ENCODE measurements at places on chromosomes 2 and 18.

DNA sequence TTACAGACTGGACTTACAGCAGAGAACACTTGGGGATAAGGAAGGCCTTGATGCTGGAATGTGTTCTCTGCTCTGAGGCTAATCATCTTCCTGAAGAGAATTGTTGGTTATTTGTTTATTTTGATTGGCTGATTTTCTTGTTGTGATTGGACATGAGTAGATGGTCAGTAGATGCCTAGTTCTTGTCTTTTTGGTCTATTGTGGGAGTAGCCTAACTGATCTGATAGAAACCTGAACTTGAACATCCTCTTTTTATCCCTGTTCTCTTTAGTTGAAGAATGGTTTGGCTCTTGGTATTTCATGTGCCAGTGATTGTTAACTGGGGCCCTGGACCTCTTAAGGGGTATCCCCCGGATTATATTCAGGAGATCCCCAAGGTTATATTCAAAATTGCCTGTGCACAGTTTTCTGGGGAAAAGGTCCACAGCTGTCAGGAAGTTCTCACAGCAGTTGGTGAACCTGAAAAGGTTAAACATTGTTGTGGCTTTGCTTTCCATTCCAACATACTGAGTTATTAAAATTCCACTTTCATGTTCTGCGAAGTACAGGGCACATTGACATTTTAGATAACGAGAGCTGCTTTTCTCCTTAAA, 13.6 kb downstream of the TWSG1 start:
- DNase-seq: no peak

DNA sequence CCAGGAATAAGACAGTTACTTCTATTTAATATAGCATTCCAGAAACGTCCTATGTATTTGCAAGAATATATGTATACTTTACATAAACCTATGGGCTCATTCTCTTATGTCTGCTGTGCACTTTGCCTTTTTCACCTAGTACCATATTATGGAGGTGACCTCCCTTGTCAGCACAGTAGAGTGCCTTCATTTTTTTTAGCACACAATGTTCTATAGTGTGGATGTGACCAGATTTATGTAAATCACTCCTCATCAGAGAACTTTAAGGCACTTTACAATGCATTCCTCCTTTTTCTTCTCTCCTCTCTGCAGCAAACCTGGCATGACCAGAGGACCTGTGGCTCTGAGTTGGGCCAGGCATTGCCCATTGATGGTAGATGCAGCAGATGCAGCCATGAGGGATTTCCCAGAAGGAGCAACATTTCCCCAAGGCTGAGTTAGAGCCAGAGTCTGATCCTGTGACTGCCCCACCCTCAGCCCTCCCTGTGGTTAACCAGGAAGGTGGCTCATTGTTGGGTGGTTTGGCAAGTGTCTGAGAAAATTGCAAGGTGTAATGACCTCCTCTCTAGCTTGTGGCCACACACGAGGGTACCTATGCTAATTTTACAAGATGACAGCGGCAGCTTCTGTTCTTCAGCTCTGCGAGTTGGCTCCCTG, 76.5 kb upstream of the DLX2 start:
- peak; percentile 73 for DNase-seq

DNA sequence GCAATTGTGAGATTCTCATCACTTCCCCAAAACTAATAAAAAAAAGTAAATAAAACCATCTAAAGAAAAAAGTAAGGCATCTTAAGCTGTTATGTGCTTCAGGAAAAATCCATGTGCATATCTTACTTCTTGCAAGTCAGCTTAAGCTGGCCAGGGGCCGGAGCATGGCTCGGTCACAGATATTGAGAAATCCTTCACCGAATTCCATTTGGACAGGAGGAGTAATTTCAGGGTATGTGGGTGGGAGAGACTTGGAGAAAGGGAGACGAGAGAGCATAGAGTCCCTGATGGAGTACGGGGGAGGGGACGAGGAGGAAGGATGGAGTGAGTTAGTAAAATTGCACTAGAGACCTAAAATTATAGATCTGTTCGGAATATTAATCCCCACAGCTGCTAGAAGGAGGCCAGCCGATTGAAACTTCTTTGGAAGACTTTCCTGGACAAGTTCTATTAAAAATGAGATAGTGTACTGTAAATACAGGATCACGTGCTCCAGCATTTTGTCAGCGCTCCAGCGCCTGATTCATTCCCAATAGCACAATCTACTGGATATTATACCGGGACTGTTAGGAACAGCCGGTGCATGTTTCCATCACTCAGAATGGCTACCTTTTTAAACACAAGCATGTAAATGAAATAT, 438.5 kb downstream of the ZNF516 start:
- peak; percentile 9 for DNase-seq

DNA sequence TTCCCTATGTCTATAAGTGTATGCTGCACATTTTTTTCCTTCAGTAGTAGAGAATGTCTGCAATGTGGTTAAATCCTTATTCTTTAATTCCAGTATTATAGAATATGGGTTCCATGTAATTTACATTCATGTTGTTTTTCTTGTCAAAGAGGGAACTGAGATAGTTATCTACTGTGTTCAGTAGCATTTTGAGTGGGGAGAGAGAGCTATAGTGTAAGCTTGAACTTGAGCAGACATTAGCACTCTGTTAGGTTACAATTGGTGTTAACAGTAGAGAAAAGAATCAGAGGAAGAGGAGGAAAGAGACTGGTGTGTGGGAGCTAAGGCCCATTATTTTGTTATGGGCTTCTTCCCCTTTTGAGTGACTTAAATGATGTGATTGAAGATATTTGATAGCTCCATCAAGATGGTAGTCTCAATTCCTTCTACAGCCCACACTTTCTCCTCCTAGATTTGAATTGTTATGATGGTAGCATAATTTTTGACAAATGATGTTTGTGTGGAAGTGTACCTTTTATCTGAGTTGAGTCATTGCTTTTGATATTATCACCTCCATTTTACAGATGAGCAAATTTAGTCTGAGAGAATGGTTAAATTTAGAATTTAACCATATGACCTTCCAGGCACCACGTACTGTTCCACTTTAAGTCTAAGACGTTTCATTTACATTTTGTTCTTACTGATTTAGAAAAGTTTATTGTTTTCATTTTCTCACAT, 71.3 kb downstream of the FMNL2 start:
- DNase-seq: no peak

DNA sequence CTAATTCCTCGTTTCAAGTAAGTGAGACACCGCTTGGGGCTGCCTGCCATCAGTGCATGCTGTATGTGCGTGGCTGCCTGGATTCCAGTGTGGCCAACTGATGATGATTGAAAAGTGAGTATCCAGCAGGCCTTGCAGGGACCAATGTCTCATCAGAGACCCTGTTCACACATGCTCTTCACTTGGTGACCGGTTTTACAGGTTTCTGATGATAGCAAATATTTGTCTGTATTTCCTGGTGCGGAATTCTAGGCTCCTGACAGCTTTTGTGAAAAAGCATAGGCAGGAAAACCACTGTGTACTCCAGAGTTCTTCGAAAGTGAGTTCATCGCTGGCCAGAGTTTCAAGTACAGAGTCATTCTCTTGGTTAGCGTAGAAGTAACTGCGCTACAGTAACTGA, 13.8 kb upstream of the YWHAQ start:
- no peak for DNase-seq

GRCh38 chr18:13514558-13514957, 211.8 kb downstream of the FAM210A start:
- no peak for DNase-seq

- peak; percentile 87 for DNase-seq
Measured at GRCh38 chr2:233349005-233349998, 5.0 kb upstream of the DGKD start.

GRCh38 chr2:142716463-142717242, 160.8 kb upstream of the KYNU start:
- no peak for DNase-seq

GRCh38 chr18:51013259-51013658, 16.8 kb upstream of the SMAD4 start:
- DNase-seq: no peak

- no peak for DNase-seq
Measured at GRCh38 chr2:180573951-180574350, 406.5 kb upstream of the UBE2E3 start.

- no peak for DNase-seq
Measured at GRCh38 chr2:32739664-32740063, 111.8 kb downstream of the TTC27 start.

- DNase-seq: no peak
Measured at GRCh38 chr2:205133544-205133943, 548.8 kb upstream of the NRP2 start.

GRCh38 chr2:15472133-15472532, 89.0 kb downstream of the NBAS start:
- no peak for DNase-seq

DNA sequence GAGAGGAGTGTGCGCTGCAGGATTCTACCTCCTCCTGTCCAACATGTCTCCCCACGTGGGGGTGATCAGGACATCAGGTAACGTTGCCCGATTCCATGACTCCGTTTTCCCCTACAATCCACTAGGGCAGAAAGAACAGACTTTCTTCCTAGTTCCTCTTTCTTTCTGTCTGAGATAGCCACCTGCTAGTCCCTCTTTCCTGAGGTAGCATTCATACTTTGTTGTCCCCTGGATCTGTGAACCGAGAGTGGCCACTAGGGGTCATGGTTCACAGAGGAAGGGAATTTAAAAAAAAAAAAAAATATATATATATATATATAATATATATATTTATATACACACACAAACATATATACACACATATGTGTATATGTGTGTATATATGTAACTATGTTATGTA, 210.0 kb upstream of the ZNF521 start:
- DNase-seq: no peak

- no peak for DNase-seq
Measured at GRCh38 chr2:196112418-196113034, 43.9 kb upstream of the DNAH7 start.

DNA sequence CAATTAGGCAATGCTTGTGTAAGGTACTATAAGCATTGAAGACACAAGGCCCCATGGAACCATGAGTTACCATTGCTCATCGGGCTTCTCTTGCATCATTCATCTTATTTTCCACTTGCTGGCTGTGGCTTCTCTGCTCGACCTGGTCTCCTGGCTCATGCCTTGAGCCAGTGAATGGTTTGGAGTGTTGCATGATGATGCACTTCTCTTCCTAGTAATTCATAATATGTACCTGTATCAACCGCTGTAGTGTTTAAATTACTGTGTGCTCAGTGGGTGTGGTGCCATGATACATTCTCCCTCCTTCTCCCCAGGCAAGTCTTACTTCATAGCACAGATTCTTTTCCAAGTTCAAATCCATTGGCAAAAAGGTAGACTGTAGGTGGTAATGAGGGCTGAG, 66.8 kb downstream of the ABCA12 start:
- DNase-seq: no peak

GRCh38 chr2:165567273-165567672, 97.8 kb downstream of the CSRNP3 start:
- DNase-seq: no peak

DNA sequence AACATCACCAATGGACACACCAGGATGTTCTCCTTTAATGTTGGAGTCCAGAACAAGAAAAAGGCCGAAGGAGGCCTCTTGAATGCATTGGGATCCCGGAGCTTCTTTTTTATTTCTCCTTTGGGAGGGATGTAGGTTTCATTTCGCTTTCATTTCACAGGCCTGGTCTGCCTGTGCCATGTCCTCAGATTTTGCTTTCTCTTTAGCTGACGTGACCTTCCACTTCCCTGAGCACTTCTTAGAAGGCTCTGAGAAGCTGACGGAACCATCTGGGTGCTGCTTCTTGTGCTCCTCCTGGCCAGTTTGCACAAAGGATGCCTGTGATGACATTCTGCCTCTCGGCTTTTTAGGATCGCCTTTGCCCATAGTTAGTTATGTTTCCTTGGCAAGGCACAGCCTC, 15.1 kb upstream of the MBOAT2 start:
- DNase-seq: no peak

DNA sequence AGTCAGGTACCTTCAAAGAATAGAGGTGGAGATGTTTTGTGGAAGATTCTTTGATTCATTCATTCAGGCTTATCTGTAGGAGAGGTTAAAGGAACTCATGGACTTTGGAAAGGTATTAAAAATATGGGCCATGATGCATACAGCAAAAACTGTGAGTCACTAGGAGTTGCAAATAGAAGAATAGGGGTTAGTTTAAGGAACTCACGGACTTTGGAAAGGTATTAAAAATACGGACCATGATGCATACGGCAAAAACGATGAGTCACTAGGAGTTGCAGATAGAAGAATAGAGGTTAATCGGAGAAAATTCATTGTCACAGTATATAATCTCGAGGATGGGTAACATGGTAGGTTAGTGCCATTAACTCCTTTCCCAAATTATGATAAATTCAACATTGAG, 41.2 kb downstream of the SLC9A2 start:
- DNase-seq: no peak

- no peak for DNase-seq
Measured at GRCh38 chr2:55947752-55948151, 24.2 kb upstream of the EFEMP1 start.

GRCh38 chr2:239065962-239066361, 218.1 kb downstream of the TWIST2 start:
- no peak for DNase-seq

DNA sequence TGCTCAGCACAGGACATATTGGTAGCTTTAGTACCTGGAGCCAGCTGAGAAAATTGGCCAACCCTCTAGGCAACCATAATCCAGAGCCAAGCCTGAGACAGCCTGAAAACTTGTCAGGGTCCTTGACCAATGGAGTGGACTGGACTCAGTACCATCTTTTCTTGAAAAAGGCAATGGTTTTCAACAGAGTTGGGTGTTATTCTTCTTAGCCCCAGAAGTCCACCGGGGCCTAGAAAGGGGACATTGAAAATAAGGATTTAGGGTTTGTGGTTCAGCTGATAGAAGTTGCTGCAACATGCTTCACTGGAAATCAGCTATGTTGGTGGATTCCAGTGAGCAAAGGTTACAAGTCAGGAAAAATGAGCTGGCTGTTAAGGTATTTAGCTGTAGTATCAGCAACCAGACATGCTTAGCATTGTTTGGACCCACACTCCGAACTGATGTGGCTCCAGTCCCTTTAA, 22.1 kb upstream of the CNOT11 start:
- no peak for DNase-seq

DNA sequence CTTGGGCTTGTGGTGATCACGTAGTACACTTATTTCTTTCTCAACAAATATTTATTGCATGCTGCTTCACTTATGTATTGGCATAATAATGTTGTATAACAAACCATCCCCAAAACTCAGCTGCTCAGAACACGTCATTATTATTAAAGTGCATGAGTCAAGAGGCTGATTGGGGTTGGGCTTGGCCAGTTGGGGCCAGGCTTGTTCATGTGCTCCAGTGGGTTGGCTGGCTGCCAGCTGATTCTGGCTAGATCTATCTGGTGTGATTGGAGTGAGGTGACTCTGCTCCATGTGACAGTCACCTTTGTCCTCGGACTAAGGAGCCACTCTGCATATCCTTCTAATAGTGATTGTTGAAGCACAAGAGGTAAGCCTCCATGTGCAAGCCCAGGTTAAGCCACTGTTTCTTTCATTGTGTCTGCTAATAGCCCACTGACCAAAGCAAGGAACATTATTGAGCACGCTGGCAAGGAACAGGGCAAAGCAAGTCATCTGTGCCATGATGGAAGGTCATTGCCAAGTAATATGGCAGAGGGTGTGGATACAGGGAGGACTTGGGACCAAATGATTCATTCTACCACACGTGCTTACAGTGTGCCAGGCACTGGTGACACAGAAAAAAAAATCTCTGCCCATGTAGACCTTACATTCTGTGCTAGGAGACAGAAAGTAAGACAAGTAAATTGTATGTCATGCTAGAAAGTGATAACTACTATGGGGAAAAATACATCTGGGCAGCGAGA, 63.3 kb upstream of the TMEM182 start:
- peak; percentile 65 for DNase-seq

- peak; percentile 21 for DNase-seq
Measured at GRCh38 chr2:24793761-24794435, 673 bp downstream of the CENPO start.

- DNase-seq: no peak
Measured at GRCh38 chr2:3179208-3179607, 198.4 kb downstream of the EIPR1 start.

Measured in left colon (tissue), 2 donors.